ENCODE measurements at places on chromosomes 13 and 19.
A peak's percentile ranks its signal among the peaks of the same experiment; 100 is the strongest.

- no peak for DNase-seq
These were observed 2.7 kb downstream of the WDR88 start for GRCh38 chr19:33134571-33135041.

DNA sequence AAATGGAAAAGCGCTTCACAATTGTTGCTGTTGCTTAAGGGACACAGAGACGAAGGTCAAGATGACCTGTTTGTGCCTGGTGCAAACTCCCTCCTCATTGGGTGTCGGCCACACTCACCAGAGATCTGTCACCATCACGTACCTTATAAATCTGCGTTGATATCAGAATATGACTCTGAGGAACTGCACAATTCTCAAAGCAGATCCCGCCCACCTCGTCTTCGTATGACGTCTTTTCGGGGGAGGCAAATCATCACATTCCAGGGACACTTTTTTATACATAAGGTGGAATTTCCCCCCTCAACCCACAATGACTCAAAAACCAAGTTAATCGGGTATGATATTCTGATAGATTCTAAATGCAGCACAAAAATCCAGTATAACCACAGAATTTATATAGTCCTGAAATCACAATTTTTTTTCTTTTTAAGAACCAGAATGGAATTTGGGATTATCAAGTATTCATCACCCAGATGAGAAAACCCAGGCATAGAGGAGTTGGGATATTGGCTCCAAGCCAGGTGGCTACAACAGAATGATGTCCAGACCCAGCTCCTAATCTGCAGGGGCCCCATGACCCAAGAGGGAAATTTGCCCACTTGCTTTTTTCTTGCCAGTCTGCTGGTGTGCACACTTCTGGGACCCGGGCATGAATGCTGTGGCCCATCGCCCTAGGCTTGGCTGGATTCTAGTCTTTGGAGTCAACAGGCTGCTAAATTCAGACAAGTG, 50.6 kb upstream of the MTIF3 start:
- DNase-seq: no peak

DNA sequence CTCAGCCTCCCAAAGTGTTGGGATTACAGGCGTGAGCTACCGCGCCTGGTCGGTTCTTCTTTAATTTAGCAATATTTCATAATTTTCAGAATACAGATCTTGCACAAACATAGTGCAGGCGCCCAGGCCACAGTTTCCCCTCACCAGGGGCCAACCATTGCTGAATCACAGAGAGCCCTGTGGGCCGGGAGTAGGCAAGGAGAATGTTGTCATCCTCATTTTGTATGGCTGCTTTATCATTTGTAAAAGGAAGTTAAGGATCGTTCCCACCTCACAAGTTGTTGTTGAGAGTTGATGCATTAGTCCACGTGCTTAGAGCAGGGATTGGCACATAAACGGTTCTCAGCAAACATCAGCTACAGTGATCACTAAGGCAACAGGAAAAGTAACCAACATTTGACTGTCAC, 30.2 kb downstream of the MEIS3 start:
- peak; percentile 19 for DNase-seq

DNA sequence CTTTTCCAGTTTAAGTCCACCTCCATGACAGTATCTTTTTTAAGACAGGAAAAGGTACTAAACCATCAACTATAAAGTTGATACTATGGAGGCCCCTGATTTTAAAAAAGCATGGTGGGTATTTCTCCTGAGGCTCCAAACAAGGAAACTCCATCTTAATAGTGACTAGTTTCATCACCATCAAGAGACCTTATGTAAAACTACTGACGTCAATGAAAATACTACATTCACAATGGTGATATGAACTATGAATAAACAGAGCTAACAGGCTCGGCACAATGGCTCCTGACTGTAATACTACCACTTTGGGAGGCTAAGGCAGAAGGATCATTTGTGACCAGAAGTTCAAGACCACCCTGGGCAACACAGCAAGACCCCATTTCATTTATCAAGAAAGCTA, 162.7 kb downstream of the KLF12 start:
- DNase-seq: no peak

- no peak for DNase-seq
These were observed 866 bp downstream of the COX7A1 start for GRCh38 chr19:36151144-36152018.

- peak; percentile 75 for DNase-seq
These were observed 1.1 kb downstream of the IRS2 start for GRCh38 chr13:109785141-109785891.

- peak; percentile 27 for DNase-seq
These were observed 1.1 kb upstream of the ZNF581 start for GRCh38 chr19:55642153-55643002.

- no peak for DNase-seq
These were observed 331.6 kb downstream of the DLEU7 start for GRCh38 chr13:50511877-50512341.

DNA sequence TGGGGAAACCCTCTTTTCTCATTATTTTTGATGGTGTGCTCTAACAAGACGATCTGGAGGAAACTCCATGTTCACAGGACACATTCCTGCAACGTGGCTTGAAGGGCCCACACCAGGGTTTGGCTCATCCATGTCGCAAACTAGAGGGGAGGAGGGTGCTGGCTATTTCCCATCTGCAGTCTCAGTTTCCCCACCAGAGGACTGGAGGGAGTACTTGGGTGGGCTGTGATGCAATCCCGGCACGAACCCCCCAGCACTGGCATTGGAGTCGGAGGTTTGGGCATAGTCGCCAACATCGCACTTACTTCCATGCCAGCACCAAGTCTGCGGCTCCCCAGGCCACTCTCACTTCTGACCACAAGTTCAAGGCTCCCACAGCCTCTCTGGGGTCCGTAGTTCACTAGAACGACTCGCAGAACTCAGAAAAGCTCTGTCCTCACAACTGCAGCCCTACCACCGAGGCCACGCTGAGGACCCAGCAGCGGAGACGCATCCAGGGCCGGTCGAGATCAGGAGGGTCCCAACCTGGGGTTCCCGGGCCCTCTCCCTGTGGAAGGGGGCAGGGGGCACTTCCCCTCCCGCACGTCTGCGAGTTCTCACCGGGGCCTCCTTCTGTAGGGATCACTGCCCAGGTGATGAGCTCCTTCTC, 165.6 kb upstream of the SOX1 start:
- DNase-seq: no peak

- DNase-seq: no peak
These were observed 2.8 kb upstream of the F10 start for GRCh38 chr13:113119822-113120189.

GRCh38 chr13:53821632-53822031, 793.0 kb downstream of the OLFM4 start:
- no peak for DNase-seq

GRCh38 chr13:107650081-107650701, 565.1 kb downstream of the LIG4 start:
- DNase-seq: peak; percentile 50

DNA sequence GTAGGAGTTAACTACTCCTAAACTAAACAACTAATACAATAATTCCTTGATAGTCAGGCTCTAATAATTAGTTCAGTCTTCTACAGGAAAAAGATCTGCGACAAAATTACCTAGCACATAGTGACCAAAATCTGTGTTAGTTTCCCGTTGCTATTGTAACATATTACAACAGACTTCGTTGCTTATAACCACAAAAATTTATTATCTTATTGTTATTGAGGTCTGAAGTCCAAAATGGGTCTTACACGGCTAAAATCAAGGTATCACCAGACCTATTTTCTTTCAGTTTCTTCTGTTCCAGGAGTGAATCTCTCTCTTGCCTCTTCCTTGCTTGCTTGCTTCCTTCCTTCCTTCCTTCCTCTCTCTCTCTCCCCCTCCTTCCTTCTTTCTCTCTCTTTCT, 993.6 kb upstream of the SPRY2 start:
- no peak for DNase-seq

GRCh38 chr13:100349594-100349993, 239.0 kb downstream of the GGACT start:
- DNase-seq: no peak

DNA sequence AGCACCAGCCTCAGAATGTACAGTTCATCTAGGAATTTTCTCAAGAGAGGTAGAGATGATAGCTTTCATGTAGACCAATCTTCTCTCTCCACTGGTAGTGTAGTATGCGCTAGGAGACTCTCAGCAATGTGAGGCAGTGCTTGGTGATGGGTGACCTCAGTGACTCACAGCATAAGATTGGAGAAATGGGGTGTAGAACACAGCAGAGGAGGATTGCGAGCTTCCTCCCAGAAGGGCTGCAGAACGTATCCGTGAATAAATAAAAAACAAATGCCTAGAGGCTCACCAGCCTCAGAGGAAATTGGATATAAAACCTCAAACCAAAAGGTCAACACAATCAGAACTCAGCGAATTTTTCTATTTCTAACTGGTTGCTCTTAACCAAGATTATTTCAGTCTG, 182.9 kb upstream of the RXFP2 start:
- DNase-seq: no peak

GRCh38 chr19:15169541-15170285, 31.1 kb downstream of the NOTCH3 start:
- no peak for DNase-seq

DNA sequence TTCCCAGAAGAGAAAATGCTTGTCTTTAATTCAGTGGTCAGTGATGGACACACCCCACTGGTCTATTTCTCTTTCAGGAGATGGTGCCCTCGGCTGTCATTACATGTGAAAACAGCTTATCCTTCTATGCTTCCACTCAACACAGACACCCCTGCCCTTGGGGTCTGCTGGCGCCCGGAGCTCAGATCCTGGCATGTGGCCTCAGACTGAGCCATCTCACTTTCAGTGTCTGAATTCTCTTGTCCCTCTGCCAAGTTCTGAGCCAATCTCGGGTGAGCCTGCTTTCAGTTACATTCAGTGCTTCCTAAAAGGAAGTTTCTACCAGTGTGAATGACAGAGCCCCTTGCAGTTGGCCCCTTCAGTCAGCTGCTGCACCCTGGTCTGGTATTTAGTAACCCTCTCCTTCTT, 293.6 kb downstream of the DNAJC15 start:
- DNase-seq: peak; percentile 25

DNA sequence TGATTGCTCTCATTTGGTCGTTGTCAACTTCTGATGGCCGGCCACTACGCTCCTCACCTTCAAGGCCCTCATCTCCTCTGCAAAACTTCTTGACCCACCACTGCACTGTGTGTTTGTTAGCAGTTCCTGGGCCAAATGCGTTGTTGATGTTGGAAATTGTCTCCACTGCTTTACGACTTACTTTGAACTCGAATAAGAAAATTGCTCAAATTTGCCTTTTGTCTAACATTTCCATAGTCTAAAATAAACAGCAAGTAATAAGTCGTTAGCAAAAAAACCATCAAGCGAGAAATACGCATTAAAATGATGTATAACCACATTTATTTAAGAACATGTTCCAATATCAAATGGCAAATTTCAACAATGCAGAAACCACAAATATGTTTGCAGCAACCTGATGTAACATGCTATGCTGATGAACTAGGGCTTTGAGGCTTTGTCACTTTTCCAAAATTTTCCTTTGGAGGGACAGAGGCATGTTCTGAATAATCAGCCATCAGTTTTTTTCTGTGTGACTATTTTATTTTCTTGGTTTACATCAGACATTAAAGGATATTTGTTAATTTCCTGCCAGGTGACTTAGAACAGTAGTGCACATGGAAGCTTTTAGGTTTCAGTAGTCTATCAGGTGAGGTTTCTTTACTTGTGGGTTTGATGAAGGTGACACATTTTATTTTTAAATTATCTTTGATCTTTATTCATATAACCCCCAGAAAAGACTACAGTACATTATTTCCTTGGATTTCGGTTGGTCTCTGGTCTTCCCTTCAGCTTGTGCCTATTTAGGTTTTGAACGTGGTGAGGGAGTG, 74.7 kb upstream of the TEX29 start:
- no peak for DNase-seq

DNA sequence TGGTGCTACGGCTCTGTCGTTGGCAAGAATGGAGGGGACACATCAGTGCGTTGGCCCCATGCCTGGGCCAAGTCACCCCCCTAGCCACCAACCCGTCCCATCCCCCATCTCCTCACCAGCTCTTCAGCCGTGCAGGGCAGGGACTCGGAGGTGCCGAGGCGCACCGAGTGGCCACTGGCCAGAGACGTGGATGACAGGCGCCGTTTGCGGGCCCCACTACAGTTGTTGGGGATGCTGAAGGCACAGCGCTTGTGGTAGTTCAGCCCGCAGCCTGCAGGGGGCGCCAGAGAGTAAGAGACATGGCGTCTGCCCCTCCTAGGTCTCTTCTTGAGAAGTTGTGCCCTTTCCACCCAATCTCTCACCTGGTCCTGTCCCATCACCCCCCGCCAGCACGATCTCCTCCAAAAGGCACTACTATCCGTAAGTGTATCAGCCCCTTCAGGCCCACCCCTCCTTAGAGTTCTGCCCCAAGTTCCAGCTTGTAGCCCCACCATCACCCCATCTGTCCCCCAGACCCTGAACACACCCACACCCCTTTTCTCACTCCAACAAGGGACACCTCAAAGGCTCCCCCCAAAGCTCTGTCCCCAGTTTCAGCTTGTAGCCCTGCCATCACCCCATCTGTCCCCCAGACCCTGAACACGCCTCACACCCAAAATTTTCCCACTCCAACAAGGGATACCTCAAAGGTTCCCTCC, 12.4 kb downstream of the PRKD2 start:
- DNase-seq: peak; percentile 51

- DNase-seq: no peak
These were observed 49.9 kb downstream of the MBD3L2B start for GRCh38 chr19:6971366-6971765.

DNA sequence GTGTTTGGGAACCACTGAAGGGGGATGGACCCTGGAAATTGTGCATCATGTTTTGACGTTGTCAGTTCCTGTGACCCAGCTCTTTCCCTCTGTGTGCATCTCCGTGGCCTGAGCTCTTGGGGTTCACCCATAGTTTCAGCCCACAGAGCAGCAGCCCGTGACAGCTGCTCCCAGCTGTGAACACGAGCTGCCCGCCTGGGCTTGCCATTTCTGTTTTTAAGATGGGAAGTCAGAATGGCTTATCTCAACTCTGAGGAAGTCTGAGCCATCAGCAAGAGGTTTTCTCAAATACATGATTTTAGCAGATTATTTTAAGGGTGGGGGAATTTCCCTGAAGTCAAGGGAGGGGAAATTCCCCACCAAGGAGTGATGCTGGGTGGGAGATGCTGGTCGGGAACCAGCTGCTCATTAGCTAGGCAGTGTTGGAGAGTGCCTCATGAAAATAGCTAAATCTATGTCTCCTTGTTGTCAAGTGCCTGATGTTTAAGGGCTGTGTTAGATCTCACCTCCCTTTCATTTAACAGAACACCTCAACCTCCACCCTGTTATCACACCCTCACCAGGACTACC, 34.8 kb upstream of the C1QTNF9 start:
- DNase-seq: peak; percentile 18
